ENCODE measurements at places on chromosomes 13 and 19.
A peak's percentile ranks its signal among the peaks of the same experiment; 100 is the strongest.

- no peak for DNase-seq
Observed at GRCh38 chr13:110344320-110344719, 37.2 kb downstream of the COL4A2 start.

- DNase-seq = no peak
Observed at GRCh38 chr13:97240788-97241734, 18.9 kb downstream of the MBNL2 start.

DNA sequence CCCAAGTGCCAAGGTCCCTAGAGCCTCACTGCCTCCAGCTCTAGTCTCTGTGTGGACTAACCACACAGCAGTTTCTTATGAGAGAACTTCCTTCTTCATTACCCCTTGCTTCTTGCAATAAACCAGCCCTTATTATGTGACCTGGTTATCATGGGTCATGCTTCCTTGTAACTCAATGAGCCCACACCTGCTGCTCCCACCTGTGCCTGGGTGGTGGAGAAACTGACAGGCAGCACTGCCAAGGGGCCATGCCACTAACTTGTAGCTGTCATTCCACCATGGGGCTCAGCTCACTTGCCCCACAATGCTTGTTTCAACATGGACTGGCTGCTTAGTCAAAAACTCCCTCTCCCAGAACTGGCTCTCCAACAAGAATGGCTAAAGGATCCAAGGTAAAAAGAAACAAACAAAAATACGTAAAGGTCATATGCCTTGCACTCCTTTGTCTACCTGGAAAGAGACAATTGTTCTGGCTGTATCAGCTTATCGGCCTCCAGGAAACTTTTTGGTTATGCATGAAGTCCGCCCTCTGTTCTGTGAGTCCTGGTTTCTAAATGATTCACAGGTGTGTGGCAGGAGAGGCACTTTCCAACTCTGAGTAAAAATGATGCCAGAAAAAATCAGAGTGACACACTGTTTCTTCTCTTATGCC, 446.4 kb downstream of the COG6 start:
- DNase-seq = no peak

DNA sequence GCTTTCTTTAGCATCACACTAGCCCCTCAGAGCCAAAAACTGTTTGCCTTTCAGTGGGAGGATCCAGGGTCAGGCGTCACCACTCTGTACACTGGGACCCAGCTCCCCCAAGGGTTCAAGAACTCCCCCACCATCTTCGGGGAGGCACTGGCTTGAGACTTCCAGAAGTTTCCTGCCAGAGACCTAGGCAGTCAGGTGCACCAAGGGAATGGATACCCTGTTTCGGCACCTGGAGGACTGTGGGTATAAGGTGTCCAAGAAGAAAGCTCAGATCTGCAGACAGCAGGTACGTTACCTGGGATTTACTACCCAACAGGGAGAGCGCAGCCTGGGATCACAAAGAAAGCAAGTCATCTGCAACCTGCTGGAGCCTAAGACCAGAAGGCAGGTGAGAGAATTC, 603.0 kb downstream of the UQCRFS1 start:
- DNase-seq = no peak

DNA sequence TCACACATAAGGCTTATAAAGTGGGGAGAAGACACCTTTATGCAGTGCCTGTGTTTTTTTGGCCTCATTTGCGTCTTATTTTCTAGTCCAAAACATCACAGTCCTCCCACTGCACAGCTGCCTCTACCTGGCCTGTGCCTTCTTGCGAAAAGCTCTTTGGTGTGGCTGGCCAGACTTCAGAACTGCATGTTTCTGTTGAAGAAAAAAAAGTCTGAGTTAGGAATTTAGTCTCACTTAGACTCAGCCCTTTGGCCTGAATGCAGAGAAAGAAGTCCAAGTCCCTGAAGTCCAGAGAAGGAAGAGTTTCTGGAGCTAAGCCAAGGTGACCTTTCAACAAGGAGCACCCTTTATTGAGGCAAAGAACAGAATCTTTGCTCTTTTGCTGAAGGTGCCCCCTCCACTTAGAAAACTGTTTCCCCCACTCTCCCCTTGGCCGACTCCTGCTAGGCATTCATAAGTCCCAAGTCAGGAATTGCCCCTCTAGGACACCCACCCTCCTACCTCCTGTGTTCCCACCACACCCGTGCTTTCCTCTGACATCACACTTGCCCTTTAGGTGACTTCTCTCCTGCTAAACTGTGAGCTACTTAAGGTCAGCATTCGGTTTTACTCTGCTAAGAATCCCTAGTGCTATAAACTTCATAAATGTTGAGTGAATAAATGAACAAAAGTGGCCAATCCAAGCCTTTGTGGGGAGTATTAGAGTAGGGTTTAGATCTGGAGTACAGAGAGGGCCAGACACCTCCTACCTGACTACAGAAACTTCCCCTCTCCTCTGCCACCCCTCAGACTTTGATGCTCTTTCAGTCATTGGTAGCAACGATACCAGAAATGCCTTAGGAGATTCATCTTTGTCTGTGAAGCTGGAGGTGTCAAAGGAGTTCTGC, 226.8 kb downstream of the LACC1 start:
- DNase-seq = no peak

- DNase-seq = peak; percentile 72
Observed at GRCh38 chr19:7868671-7869452, 5.3 kb downstream of the PRR36 start.

DNA sequence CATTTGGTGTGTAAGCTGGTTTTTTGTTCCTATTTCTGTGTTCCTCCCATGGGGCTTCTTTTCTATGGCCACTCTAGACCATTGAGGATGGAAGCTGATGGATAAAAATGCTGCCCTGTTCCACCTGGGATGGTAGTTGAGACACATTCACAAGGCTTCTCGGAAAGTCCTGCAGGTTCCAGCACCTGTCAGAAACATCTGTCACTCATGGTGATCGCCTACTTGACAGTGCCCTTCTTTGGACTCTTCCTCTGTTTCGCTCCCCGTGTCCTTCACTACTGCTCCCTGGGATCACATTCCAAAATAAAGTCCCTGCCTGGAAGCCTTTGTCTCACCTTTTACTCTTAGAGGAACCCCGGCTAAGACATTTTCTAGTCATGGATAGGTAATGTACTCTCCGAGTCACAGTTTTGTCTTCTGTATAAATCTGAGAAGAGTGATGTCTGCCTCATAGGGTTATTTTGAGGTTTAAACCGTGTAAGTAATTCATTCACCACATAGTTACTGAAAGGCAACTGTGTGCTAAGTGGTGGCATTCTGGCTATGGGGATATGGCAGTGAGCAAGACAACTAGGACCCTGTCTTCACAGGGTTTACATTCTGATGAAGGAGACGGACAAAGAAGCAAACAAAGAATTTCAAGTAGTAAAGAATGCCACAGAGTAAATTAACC, 21.0 kb downstream of the UBAC2 start:
- no peak for DNase-seq

DNA sequence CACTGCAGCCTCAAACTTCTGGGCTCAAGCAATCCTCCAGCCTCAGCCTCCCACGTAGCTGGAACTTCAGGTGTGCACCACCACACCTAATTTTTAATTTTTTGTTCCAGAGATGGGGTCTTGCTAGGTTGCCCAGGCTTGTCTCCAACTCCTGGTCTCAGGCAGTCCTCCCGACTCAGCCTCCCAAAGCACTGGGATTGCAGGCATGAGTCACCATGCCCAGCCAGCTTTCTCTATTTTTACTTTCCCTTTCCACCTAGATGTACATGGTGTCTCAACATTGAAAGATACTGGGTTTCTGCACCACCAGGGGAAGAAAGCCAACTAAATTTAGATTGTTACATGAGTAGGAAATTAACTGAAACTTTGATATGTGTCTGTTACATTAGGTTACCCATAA, 13.8 kb upstream of the ZNF846 start:
- DNase-seq = no peak

DNA sequence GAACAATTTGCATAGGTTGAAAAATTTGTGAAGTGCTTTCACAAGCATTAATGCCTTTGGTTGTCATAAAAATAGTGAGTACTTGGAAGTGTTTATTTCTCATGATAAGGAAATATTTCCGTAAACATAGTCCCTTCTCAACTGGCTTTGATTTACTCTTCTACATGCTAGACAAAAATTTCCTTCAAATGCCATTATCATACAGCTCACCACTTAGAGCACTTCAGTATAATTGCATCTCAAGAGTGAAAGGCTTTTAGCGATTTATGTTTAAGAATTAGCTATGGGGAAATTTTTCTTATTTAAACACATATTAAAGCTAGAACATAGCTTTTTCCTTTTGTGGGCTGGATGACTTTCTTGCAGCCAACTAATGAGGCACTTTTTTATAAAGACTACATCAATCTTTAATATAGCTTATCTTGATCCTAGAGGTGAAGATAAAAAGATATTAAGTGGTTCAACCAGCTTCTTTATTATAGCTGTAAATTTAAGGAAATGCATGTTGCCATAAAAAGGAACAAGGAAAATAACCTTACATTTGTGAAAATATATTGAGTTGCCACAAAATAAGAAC, 656.8 kb downstream of the SLITRK6 start:
- no peak for DNase-seq

DNA sequence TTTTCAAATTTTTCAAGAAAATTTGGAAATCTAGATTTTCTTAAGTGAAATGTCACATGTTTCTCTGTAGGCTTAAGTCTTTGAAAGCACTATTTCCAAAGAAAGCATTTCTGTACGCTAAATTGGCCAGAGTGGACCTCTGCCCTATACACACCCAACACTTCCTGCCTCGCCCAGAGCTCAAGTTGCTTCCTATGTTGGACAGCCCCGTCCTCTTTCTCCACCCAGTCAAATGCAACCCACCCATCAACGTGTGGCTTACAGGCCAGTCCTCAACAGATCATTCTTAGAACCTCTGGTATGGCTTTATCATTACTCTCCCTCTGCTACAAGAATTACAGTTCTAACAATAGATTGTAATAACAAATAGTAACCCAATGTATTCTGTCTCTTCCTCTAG, 24.2 kb downstream of the KLF12 start:
- DNase-seq = no peak

- peak; percentile 55 for DNase-seq
Observed at GRCh38 chr19:50328224-50328872, 829 bp downstream of the KCNC3 start.

DNA sequence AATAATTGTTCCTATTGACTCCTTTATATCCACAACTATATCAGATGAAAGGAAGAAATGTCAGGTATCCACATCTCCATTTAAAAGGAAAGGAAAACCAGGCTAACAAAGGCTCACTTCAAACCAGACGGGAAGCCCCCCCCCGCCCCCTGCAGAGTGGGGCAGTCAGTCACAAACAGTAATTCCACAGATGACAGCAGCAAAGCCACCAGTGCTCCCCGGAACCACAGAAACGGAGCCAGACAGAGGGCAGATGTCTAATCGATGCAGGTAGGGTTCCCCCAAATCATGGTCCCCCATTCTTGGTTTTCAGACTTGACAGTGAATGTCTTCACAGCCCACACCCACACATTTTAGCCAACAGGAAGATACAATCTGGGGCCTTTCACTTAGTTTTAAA, 100.8 kb downstream of the STK24 start:
- DNase-seq = no peak

GRCh38 chr19:55611300-55611982, 6.0 kb downstream of the ZNF865 start:
- DNase-seq = no peak

GRCh38 chr19:392375-392970, 16.5 kb downstream of the C2CD4C start:
- no peak for DNase-seq

GRCh38 chr13:49633710-49634109, 5.4 kb downstream of the ARL11 start:
- no peak for DNase-seq

- DNase-seq = no peak
Observed at GRCh38 chr13:73096638-73097037, 37.8 kb downstream of the KLF5 start.

GRCh38 chr19:50413096-50413495, 5.6 kb upstream of the SPIB start:
- DNase-seq = no peak

- DNase-seq = peak; percentile 90
Observed at GRCh38 chr19:51660975-51661600, 14.5 kb upstream of the SIGLEC14 start.

- DNase-seq = no peak
Observed at GRCh38 chr13:81139987-81140386, 799.1 kb upstream of the SPRY2 start.

- no peak for DNase-seq
Observed at GRCh38 chr19:19746286-19747213, 13.6 kb upstream of the ZNF14 start.

- DNase-seq = no peak
Observed at GRCh38 chr13:51697855-51698254, 106.1 kb downstream of the DHRS12 start.

GRCh38 chr13:64704121-64704649, 2526.0 kb downstream of the PCDH9 start:
- peak; percentile 3 for DNase-seq

DNA sequence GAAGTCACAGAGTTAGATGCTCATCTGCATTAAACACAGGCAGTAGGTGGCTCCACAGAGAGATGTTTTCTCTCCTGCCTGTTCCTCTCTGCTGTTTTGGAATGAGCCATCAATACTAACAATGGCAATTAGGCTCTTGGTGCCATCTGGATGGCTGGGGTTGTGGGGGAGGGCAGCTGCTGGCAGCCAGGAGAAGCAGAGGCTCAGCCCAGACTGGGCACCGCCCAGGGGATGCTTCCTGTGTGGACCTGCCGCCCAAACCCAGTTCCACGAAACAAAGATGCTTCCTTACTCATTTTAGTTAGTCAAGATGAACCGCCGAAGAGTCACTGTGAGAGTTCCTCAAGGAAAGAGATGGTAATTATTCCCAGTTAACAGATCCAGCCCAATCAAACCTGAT, 50.8 kb upstream of the PCDH8 start:
- DNase-seq = no peak

GRCh38 chr19:1025960-1026782, at the start of gene CNN2:
CNN2 (plus strand) TSS chr19:1026608; CDS start chr19:1026662, 54 bp downstream.
- peak; percentile 91 for DNase-seq

DNA sequence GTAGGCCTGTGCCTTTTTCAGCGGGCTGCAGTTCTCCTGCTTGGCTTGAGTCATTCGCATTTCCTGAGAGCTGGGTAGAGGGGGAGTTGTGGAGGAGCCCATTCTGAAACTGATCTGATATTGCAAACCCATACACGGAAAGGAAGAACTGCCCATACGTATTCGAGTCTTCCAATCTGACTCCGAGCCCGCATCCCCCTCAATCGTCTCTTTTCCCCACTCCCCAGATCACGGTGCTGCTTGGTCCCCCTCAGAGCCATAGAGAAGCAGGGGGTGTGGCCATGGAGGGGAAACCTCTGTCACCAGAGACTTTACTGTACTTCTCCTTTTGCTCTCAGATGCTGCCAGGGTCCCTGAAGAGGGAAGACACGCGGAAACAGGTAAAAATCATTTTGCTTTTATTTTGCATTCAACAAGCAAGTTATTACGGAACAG, at the start of gene CD22:
Gene CD22 (plus strand): TSS at position 337 of the 435 bp plus-strand sequence. CDS start 2,854 bp downstream, outside the sequence.
- DNase-seq = no peak

DNA sequence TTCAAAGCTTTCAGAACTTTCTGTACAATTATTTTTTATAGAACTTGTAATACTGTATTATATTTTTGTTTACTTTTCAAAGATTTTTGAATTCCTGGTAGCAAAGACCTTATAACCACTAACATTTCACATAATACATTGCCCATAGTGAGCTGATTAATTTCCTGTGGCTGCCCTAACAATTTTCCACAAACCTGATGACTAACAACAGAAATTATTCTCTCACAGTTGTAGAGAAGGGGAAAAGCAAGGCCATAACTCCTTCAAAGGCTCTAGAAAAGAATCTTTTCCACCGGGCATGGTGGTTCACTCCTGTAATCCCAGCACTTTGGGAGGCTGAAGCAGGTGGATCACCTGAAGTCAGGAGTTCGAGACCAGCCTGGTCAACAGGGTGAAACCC, 19.1 kb downstream of the KLF12 start:
- DNase-seq = peak; percentile 83
